Activated T-cell treated with anti-CD3 and anti-CD28 coated beads for 4 hours (primary cell): ENCODE measurements at places on chromosomes 5 and 9.
A peak's percentile ranks its signal among the peaks of the same experiment; 100 is the strongest.

DNA sequence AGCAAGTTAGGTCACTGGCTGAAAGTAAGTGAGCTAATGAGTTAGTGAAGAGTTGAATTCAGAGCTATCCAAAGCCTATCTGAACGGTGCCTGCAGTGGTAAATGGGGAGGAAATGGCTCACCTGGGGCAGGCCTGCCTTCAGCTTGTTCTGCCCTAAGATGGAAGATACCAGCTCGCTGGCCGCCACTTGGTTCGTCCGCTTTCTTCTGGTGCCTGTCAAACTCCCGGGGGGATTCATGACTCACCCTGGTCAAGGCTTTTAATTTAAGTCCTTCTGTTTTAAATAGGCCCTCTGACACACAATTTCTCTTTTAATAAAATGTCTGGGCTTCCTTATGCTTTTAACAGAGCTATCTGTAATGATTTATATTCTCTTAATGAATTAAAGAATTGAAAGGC, 78.8 kb downstream of the CFAP90 start:
- no peak for DNase-seq

- no peak for DNase-seq
Measured at GRCh38 chr5:175590471-175590881, 67.4 kb upstream of the HRH2 start.

- no peak for DNase-seq
Measured at GRCh38 chr9:128310461-128310860, 11.8 kb downstream of the TRUB2 start.

- no peak for DNase-seq
Measured at GRCh38 chr5:67363963-67364362, 167.4 kb upstream of the CD180 start.

DNA sequence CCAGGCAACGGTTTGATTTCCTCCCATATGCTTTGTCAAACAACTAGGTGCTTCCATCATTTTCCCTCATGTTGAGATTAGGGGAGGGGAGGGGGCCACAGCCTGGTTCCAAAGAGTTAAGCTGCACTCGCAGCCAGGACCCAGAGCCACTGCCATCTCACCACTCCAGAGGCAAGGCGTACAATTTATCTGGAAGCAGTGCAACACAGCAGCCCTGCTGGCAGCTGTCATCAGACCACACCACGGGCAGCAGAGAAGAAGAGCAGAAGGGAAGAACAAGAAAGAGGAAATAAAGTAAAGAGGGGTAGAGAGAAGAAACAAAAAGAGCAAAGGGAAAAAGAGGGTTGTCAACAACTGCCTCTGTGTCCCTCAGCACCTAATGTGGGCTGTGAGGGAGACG, 38.9 kb downstream of the MED27 start:
- DNase-seq, result no peak

DNA sequence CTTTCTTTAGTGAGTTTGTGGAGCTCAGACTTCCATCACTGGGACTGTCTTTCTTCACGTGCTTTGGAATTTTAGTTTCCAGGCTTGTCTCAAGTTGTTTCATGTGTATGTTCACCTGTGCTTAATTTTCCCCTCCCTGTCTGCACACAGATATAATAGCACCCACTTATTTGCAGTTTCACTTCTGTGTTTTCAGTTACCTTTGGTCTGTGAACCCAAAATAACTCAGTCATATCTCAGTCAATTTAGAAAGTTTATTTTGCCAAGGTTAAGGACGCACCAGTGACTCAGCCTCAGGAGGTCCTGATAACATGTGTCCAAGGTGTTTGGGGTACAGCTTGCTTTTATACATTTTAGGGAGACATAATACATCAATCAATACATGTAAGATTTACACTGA, 330.4 kb downstream of the ICE1 start:
- no peak for DNase-seq

GRCh38 chr5:123059455-123059854, 22.9 kb upstream of the PPIC start:
- no peak for DNase-seq

DNA sequence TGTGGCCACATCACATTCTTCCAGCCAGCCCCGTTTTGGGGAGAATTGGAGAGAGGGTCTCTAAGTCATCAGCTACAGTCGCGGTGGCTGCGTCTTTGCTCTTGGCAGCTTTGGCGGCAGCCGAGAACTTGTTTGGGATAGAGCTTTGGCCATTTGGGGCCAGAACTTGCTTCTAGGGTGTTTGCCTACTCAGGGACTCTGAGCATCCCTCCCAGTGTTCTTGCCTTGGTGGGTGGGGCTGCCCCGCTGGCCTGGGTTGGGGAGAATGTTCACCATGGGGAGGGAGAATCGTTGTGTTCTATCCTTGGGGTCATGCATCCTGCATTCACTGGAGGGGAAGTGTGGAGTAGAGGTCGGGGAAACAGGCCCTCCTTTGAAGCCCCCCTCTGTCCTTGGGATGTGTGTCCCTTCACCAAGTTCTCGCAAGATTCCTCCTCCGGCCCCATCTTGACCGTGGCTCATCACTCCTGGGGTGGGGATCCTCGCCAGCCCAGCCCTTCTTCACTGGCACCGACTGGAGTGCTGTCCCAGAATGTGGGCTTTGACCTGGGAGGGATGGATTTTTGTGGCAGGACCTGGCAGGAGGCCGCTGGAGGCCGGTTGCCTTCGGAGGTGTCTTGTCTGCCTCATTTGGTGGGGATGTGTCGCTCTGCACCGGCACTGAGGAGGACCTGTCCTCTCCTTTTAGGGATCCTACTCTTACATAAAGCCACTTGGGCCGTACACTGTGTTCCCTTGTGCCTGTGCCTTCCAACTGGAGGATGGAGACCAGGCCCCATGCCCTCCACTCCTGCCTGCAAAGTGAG, 3.5 kb downstream of the PHF2 start:
- no peak for DNase-seq

GRCh38 chr5:143315929-143316328, 87.6 kb downstream of the NR3C1 start:
- DNase-seq, result no peak

GRCh38 chr5:133240425-133241091, 188.7 kb downstream of the HSPA4 start:
- peak; percentile 3 for DNase-seq

DNA sequence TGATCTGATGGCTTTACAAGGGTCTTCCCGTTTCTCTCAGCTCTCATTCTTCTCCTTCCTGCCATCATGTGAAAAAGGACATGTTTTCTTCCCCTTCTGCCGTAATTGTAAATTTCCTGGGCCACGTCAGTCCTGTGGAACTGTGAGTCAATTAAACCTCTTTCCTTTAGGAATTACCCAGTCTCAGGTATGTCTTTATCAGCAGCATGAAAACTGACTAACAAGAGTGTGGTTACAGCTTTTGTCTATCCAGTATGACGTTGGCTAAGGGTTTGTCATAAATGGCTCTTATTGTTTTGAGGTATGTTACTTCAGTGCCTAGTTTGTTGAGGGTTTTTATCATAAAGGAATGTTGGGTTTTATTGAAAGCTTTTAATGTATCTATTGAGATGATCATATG, 501.6 kb downstream of the CAAP1 start:
- DNase-seq, result no peak

DNA sequence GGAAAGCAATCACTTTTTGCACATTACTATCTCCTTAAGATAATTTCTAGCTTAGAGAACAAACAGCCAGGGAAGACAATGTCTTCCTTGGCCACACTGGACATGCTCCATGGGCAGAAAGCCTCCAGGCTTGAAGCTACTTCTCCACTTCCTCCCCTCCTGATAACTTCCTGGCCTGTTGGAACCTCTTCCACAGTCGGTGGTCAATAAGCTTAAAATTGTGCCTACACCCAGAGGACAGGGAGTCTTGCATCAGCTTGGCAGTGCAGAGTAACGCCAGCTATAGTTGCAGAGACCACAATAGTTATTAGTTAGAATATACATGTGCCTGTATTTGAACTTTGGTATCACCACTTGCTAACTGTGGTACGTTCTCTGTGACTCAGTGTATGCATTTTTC, 58.1 kb upstream of the ABCA1 start:
- DNase-seq, result no peak

DNA sequence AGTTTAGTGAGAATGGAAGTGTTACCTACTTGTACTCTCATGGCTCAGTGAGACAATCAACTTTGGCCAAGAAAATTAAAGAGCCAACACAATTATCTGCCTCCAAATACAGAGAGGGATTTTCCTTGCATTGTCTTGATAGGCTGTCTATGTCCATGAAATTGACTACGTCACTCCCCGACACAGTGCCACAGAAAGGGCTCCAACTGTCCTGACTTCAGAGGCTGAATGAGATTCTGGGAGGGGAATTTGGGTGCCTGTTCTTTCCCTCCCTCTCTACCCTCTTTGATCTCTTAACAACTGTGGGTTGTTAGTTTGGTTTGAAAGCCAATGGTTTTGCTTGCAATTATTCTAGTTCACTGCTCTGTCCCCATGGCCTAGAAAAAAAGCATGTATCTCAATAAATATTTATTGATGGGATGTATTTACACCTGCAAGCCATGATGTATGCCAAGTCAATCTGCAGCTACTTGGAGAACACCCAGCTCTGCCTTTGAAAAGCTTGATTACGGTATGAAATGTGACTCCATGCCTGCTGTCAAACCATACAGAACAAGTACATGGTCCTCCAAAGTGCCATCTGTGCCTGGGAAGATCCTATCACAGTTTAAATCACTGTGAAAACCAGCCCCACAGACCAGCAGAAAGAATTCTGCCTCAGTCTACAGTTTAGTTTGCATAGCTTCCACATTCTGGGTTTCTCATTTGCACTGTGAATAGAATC, 37.3 kb downstream of the CAPSL start:
- DNase-seq, result no peak

GRCh38 chr5:38612851-38613250, 56.4 kb upstream of the LIFR start:
- no peak for DNase-seq

GRCh38 chr5:163727028-163727427, 221.6 kb downstream of the MAT2B start:
- no peak for DNase-seq

DNA sequence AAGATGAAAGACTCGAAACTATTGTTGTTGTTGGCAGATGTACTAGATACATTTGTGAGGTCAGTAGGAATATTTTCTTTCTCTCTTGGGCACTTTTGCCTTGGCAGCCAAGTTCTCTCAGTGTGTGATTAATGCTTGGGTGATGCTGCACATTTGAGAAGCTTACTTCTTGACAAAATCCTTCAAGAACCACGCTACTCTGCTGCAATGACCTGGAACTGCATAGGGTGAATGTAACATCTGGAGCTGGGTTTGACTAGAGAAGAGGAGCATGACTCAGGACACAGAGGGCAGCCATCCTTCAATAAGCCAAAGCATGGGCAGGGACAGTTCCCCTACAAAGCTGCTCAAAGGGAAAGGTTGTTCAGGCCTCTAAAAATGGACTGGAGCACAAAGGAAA, 75.5 kb upstream of the PUM3 start:
- no peak for DNase-seq

DNA sequence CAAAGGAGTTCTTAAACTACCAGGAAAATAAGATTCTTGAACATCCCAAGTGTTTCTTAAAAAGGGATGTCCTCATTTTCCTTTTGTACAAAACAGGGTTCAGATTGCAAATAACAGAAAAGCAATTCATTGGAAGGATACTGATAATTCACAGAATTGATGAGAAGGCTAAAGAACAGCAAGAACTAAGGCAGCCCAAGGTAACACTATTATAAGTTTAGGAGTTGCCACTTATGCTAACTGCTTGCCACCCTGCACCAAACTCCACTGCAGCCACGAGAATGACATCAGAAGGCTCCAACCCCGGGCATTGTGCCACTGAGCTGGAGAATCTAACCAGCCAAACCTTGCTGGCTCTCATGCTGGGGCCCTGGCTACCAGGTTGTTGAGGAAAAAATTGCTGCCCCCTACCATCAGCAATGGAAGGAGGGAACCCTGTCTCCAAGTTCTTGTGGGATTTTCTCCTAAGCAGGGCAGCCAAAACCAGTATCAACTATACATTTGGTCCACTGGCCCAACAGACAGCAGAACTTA, 123.4 kb downstream of the ARL15 start:
- DNase-seq, result no peak

- DNase-seq, result no peak
Measured at GRCh38 chr9:129351058-129351641, 173.1 kb upstream of the IER5L start.

DNA sequence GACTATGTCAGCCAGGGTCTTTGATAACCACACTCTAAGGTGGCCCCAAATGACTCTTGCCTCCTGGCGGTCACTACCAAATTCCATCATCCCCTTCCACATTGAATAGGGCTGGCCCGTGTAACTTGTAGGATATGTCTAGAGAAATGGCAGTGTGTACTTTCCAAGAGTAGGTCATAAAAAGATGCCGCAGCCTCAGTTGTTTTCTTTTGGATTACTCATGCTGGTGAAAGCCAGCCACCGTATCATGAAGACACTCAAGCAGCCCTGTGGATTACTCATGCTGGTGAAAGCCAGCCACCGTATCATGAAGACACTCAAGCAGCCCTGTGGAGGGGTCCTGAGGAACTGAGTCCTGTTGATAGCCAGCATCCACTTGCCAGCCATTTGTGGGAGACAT, 172.0 kb upstream of the TBC1D2 start:
- no peak for DNase-seq

DNA sequence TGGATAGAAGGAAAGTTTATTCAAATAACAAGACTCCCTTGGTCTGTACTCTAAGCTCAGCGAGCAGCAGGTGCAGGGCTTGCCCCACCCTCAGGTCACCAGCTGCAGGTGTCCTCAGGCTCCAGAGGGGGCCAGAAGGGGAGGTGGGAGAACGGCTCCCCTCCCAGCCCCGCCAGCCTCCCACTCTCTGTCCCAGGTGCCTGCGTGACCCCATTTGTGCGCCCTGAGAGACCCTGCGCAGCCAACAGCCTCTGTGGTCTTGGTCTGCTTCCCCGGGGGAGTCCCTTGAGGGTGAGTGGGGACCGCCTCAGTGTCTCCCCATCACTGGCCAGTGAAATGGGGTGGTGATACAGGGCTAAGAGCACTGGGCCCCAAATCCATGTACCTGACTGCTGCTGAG, 62.3 kb upstream of the STXBP1 start:
- no peak for DNase-seq

- DNase-seq, result no peak
Measured at GRCh38 chr5:3143382-3143781, 391.9 kb upstream of the IRX2 start.
